Activated CD8-positive, alpha-beta memory T cell treated with anti-CD3 and anti-CD28 coated beads, Interleukin-2, amount 50 U/mL, for 48 hours (primary cell): ENCODE measurements at places on chromosomes 11 and 22.

GRCh38 chr11:134032043-134032442 lies 36.8 kb upstream of the JAM3 start:
- no peak for DNase-seq

DNA sequence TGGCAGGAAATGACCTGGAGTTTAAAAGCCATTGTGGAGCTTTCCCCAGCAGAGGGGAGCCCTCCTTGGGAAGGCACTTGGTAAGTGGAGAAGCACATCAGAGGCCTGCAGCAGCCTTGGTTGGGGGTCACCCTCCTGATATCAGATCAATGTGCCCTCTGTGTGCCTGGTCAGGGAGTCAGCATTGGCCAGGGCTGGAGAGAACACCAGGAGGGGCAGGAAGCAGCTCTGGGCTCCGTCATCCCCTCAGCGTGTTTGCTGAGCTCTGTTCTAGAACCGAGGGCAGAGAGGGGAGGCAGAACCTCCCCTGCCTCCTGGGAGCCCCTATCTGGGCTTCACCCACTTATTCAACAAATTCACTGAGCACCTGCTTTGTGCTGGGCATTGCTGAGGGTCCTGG lies 846.0 kb downstream of the TBC1D22A start:
- no peak for DNase-seq

GRCh38 chr11:78420796-78421209 lies 3.2 kb upstream of the GAB2 start:
- DNase-seq: peak; percentile 80

DNA sequence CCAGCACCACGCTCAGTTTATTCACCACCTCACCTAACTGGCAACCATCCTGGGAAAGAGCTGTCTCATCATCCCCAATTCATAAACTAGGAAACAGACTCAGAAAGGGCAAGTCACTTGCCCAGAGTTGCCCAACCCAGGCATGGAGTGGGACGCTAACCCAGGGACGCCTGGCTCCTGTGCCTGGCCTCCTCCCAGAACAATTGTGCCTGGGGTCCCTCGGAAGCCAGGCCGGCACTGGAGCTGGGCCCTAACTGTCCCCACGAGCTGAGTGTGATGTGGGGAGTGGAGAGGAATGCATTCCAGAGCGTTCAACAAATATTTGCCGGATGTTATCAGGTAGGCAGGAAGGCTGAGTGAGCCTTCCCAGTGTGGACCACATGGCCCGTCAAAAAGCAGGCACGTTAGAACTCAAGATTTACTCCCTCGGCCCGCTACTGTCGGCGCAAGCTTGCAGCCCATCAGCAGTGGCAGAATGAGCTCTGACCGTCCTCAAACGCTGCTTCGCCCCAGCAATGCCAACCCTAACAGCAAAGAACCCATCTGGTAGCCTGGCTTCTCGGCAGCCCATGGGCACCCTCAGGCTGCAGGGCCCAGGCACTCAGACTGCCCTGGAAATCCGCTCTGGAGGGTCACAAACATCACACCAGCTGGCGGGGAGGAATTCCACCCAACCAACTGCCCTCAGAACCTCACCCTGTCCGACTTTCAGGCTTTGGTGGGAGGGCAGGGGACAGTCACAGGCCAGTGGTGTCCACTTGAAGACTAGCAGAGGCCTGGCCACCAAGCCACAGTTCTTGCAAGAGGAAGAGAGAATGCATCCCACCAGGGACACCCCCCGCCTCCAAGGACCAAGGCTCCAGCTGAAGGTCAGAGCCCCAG lies 35.6 kb downstream of the MYH9 start:
- DNase-seq: no peak

- peak; percentile 58 for DNase-seq
Observed at GRCh38 chr11:72430741-72431570, 3.4 kb downstream of the CLPB start.

DNA sequence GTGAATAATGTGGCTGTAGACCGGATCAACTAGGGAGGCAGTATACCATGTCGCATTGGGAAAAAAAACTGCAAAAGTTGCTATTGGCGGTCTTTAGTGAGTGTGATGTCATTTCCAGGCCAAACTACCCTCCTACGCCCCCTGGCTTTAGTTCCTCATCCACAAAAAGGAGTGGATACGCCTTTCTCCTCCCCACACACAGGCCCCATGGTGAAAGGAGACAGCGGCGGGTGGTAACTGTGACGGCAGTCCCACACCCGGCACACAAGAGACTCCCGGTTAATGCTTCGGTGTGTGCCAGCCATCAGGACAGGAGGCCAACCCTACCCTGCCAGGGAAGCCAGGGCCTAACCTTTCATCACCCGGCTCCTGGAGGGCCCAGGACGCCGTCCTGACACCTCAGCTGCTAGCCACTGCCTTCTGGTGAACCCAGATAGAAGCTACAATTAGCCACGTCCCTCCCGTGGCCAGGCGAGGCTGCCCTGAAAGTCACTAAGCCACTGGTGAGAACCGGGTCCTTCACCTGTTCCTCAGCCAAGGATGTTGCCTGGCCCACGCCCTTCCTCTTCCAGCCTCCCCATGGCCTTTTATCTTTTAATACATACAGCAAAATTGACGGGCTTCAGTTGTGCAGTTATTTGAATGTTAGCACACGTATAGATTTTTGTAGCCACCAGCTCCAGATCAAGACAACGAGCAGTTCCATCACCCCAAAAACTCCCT lies 10.8 kb downstream of the TP53I11 start:
- DNase-seq: no peak
